Cardiac muscle cell (in vitro differentiated cells and primary cell): ENCODE measurements at places on chromosomes 3 and 15.

DNA sequence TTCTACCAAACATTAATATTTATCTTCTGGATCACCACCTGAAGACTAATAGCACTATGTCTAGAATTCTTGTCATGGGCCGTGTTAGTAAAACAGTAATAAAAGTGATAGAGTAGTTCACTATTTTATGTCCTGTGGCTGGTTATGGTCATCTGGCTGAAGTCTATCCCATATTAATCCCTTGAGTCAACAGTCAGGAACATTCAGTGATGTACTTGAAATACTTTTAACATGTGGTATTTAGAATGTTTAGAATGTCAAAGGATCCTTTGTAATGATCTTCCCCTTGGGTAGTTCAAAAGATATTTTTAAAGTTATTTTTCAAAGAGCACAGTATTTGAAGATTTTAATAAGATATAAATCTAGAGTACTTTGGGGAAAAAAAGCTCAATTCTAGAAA lies 117.0 kb downstream of the MBNL1 start:
- DNase-seq = peak; percentile 29

DNA sequence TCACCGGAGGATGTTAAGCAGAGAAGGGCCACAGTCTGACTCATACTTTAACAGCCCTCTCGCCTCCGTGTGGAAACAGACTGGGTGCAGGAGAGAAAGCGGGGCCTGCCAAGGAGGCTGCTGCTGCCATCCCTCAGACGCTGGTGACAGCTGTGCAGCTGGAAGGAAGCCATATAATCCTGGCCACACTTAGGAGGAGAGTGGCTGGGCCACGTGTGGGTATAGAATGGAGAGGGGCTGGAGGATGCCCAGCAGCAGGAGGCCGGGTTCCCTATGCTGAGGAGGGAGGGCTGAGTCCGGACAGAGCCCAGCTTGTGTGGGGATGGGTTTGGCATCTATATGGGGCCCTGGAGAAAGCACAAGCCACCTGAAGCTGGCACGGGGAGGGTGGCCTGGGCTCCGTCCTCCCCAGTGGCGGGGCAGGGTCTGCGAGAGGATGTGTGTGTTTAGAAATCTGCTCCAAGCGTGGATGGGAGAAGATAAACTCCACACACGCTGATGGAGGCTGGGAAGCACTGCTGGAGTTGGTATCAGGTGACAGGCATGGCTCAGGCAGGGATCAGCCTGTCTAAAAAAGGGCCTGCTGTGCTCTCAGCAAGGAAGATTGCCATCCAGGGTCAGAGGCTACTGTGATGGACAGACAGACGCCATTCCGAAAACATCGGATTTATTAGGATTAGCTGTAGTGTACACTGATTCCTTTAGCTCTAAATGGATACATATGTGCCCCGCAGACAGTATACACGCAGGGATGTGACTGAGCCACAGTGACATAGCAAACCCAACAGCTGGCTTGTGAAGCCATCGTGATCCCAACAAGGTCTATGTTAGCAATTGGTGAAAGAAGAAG lies 15.9 kb downstream of the ABTB1 start:
- no peak for DNase-seq

DNA sequence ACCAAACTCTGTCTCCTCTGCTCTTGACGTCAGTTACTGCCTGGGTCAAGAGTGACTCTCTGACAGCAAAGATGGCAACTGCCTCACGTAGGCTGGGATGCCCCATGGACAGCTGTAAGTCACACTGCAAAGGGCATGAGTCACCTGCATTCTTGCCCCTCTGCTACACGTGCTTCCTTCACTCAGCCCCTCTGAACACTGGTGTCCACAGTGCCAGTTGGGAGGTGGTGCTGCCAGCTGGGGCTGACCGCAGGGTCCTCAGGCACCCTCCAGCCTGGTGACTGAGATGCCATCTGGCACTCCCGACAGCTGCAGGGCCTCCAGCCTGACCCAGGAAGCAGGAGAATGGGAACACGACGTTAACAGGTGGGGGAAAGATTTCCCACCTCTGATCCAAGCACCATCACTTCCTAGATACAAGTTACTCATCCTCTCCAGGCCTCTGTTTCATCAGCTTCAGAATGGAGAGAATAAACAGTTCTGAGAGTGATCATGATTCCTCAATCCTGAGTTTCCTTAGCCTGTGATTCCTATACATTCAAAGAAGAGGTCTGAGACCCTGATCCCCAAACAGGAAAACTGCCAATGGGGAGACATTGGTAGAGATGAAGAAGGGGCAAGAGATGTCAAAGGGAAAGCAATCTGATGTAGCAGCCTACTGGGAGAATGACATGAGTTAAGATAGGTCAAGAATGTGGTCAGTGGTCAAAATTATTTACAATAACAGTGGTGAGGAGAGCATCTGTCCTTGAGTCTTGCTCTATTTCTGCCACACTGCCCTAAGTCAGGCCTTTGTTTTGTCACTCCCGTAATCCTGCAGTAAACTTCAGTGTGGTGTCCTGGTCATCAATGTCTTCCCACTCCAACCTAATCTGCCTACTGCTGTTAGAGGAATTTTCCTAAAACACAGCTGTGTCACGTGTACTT lies 86.1 kb upstream of the BCL6 start:
- no peak for DNase-seq

DNA sequence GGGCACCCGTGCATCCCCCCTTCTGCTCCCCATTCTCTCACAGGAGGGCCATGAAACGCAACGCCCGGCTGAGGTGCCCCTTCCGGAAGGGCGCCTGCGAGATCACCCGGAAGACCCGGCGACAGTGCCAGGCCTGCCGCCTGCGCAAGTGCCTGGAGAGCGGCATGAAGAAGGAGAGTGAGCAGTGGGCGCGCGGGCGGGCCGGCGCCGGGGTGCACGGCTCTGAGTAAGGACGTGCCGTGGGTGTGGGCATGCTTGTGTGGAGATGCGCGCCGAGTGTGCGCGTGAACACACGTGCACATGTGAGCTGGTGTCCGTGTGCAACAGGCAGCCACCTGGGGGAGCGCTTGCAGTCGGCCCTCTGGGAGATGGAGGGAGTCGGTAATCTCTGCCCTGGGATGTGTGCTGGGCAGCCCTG lies 28.1 kb downstream of the NR1I2 start:
- DNase-seq = peak; percentile 46

DNA sequence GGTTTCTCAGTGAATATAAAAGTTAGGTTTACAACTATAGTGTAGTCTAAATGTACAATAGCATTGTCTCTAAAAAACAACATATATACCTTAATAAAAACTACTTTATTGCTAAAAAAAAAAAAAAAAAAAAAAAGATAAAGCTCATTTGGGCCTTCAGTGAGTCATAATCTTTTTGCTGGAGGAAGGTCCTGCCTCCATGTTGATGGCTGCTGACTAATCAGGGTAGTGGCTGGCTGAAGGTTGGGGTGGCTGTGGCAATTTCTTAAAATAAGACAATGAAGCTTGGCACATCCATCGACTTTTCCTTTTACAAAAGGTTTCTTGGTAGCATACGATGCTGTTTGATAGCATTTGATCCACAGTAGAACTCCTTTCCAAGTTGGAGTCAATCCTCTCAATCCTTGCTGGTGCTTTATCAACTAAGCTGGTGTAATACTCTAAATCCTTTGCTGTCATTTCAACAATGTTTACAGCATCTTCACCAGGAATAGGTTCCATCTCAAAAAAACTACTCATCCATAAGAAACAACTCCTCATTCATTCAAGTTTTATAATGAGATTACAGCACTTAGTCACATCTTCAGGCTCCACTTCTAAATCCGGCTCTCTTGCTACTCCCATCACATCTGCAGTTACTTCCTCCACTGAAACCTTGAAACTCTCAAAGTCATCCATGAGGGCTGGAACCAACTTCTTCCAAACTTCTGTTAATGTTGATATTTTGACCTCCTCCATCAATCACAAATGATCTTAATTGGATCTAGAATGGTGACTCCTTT lies 13.3 kb downstream of the ZNF280D start:
- no peak for DNase-seq

DNA sequence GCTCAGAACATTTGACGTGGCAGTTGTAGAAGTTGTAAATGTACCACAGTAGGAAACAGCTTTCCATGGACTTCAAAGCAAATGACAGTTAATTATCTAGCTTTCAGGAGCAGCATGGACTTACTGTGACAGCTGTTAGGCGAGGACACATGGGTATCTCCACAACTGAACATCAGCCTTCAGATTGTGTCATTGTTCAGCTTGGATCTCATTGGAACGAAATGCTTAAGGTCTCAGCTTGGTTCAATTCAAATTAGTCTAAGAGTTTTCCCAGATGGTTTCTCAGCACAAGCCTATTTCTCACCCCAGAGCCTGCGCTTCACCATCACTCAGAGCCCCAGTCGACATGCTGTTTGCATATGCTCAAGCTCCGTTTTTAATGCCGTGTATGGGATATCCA lies 21.1 kb upstream of the GYG1 start:
- no peak for DNase-seq

DNA sequence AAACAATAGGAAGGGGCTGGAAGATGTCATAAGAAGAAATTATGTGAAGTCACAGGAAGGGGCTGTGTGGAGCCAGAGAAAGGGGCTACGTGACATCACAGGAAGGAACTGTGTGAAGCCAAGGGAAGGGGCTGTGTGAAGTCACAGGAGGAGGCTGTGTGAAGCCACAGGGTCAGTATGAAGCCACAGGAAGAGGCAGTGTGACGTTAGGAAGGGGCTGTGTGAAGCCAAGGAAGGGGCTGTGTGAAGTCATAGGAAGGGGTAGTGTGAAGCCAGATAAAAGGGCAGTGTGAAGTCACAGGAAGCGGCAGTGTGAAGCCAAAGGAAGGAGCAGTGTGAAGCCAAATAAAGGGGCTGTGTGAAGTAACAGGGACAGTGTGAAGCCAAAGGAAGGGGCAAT lies 32.5 kb downstream of the GASK1A start:
- DNase-seq = no peak

- no peak for DNase-seq
Measured at GRCh38 chr3:175041369-175041768, 182.2 kb downstream of the NAALADL2 start.

DNA sequence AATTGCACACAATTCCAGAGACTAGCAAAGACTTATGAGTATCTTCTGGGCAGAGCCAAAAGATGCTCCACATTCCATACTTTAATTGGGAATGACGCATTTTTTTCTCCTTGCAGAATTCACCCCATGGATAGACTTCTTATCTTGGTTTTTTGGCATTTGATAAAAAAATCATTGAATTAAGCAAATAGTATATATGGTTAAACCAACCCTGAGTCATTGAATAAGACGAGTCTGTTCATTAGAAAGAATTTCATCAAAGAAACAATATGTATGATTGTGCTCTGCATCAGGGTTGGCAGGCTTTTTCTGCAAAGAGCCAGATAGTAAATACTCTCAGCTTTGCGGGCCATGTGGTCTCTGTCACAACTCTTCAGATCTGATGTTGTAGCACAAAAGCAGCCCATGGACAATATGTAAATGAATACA lies 9.2 kb upstream of the PDZRN3 start:
- peak; percentile 74 for DNase-seq

DNA sequence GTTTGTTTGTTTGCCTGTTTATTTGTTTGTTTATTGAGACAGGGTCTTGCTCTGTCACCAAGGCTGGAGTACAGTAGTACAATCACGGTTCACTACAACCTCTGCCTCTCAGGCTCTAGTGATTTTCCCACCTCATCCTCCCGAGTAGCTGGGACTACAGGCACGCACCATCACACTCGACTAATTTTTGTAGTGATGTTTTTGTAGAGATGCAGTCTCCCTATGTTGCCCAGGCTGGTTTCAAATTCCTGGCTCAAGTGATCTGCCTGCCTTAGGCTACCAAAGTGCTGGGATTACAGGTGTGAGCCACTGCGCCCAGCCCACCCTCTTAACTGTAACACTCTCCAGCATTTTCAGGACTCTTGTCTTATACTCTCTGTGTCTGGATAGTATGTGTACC lies 26.7 kb downstream of the PLD1 start:
- no peak for DNase-seq

GRCh38 chr3:123282461-123282860 lies 80.7 kb downstream of the SEC22A start:
- no peak for DNase-seq

- no peak for DNase-seq
Measured at GRCh38 chr3:71369701-71370391, 213.7 kb downstream of the FOXP1 start.

GRCh38 chr3:111667621-111668239 lies 72.6 kb upstream of the ZBED2 start:
- peak; percentile 52 for DNase-seq

- no peak for DNase-seq
Measured at GRCh38 chr3:24201301-24201700, 256.2 kb downstream of the NR1D2 start.

DNA sequence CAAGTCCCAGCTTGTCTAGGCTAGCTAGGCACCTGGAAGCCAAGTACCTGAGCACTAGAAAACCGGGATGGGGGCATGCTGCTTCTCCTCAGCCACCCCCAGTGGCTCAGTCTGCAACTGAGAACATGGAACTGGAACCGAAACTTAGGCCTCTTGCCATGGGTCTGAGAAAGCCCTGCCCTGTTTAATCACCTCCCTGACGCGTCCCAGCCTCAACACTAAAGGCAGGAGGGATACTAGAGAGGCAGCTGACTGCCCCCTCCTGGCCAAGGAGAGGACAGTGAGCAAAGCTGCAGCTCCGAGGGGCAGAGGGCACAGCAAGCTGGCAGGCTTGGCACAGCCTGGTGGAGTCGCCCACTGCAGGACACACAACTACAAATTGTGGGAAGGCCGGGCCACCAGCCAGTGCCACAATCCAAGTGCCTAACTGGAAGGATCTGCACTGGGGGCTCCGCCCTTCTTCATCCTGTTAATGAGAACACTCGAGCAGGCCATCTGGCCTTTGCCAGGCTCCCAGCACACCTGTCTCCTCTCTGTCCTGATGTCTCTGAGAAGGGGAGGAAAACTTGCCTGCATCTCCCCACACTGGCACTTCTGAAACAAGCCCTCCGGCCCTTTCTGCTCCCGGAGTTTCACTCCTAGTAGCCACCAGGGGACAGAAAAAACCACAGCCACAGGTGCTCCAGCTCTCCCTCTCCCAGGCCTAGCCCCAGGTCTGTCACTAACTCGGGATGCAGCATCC lies 53.7 kb downstream of the BDH1 start:
- peak; percentile 64 for DNase-seq

- DNase-seq = no peak
Measured at GRCh38 chr15:44735482-44736180, 697 bp upstream of the TRIM69 start.

- no peak for DNase-seq
Measured at GRCh38 chr15:74055804-74056203, 26.5 kb downstream of the GOLGA6A start.

DNA sequence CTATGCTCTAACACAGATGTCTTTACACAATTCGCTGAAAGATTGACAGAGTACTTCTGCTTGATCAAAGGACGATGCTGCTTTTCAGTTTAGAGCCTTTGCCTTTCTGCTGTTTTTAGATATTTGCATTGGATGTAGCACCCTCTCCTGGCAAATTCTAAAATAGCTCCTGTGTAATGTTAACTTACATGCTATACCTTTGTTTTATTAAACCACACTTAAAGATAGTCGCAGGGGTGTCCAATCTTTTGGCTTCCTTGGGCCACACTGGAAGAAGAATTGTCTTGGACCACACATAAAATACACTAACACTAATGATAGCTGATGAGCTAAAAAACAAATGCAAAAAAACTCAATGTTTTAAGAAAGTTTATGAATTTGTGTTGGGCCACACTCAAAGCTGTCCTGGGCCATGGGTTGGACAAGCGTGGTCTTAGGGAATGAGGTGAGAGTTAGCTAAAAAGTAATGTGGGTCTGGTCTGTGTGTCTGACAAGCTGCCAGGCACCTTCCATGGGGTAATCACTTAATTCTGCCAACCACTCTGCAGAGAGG lies 62.9 kb downstream of the ATG7 start:
- DNase-seq = peak; percentile 84
